ENCODE measurements at places on chromosomes 1 and 21.
A peak's percentile ranks its signal among the peaks of the same experiment; 100 is the strongest.

DNA sequence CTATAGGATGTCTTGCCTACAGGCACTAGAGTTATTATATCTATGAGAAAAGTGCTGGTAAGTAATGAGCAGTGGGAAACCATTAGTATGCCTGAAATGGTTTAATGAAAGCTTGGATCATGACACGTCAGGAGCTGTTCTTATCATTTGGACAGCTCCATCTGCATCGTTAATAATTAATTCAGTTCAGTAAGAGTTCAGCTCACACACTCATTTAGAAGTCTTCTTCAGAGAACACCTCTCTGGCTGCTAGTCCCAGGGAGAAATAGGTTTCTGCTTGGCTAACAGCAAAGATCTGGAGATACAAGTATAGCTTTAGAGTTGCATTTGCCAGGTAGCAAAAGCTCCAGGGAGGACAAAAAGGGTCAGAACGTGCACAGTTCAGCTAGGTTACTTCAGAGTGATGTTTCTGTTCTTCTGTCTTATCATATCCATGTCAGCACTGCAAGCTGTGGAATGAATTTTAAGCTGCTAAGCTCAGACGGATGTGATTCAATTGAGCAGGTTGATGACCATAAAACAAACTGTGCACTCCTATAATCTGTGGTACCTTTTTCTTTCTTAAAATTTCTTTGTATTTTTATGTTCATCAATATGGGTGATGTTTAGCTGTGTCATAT, 173.6 kb downstream of the ADGRL2 start:
- no peak for DNase-seq

GRCh38 chr1:87399701-87400100, 71.0 kb downstream of the LMO4 start:
- no peak for DNase-seq

GRCh38 chr1:30229557-30229956, 493.8 kb downstream of the MATN1 start:
- no peak for DNase-seq

DNA sequence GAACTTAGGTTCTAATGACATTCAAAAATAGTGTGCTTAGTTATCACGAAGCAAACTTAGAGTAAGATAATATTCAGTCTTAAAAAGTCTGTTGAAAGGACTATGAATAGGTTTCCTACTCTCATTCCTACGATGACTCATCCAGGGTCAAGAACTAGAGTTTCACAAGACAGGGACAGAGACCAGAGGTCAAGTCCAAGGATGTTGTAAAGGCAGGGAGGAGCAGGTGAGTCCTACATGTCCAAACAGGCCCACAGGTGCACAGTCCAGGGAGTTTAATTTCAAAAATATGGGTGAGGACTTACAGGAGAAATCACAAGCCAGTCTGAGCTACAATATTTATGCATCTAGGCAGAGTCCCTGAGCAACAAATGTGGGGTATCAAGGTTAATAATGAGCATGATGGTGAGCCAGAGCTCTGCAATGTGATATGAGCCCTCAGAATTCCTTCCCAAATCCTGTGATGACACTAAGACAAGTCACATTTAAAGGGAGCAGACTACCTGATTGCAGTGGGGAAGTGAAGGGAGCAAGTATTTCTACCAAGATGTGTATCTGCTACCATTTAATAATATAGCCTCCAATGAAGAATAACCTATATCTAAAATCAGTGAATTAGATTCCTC, 100.0 kb upstream of the NRIP1 start:
- DNase-seq: no peak

DNA sequence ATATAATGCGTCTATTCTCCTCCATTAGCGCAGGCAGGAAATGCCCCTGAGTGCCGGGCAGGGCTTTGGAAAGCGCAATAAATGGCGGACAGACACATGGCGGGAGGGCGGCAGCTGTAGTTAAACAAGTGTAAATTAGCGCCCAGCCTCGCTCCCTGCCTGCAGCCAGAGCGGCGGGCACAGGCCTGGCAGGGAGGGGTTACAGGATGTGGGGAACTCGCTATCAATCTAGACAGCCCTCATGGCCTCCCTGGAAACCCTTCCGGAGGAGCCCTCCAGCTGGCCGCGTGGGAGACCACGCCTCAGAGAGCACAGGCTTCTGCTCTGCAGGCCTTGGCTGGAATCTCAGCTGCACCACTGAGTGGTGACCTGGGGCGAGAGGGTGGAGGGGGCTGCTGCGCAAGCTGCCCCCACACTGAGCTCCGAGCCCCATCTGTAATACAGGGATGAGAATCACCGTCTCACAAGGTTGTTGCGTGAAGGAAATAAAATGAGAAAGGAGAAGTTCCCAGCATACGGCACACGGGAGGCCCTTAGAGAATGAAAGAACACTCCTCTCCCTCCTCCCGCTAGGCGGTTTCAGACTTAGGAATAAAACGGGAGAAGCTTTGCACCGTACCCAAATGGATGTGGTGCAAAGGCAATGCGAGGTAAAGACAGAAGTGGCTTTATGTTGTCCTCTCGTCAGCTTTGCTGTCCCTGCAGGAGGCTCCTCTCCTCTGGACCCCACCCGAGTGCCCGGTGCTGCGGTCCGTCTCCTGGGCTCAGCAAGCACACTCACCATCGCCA, 167.2 kb upstream of the POU3F1 start:
- no peak for DNase-seq

DNA sequence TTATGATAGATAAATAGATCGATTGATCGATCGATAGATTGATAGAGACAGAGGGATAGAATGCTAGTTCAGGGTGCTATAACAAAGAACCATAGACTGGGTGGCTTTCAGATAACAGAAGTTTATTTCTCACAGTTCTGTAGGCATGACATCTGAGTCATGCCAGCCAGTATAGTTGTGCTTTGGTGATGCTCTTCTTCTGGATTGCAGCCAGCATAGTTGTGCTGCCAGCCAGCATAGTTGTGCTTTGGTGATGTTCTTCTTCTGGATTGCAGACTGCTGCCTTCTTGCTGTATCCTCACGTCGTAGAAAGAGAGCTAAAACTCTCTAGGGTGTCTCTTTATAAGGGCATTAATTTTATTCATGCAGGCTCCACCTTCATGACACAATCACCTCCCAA, 860.8 kb downstream of the BRINP3 start:
- DNase-seq: peak; percentile 41

DNA sequence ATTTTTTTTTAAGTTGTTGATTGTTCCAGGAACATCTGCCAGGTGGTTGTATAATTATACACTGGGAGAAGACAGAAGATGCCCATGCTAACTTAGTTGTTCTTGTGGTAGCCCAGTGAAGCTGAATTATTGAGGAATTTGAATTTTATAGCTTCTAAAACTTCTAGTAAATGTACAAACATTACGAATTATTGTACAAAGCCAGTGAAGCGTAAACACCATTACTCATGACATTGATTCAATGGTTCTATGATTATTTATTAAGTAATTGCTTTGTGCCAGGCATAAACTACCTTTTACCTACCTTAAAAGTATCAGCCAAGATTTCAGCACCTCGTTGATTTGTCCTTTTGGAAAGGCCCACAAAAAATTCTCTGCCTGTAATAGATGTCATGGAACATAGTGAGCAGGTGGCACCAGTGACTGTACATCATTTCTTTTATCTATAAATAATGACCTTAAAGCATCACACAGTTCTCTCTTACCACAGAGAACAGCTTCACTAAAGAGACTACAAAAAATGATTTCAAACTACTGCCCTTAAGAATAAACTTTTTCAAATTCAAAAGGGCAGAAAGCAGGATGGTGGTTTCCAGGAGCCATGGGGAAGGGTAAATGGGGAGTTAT, 74.9 kb upstream of the BCL10 start:
- no peak for DNase-seq

- no peak for DNase-seq
Observed at GRCh38 chr1:150749720-150750311, 15.8 kb downstream of the CTSS start.

GRCh38 chr1:80582980-80583379, 1217.8 kb upstream of the ADGRL2 start:
- no peak for DNase-seq

- DNase-seq: no peak
Observed at GRCh38 chr1:67482733-67483482, 52.7 kb upstream of the SERBP1 start.

GRCh38 chr1:182841368-182841988, 2.3 kb downstream of the DHX9 start:
- no peak for DNase-seq

GRCh38 chr1:164433141-164433817, 125.7 kb upstream of the PBX1 start:
- no peak for DNase-seq

GRCh38 chr1:42999308-42999707, 40.6 kb upstream of the SLC2A1 start:
- no peak for DNase-seq

- DNase-seq: no peak
Observed at GRCh38 chr1:40303051-40303771, 13.9 kb downstream of the COL9A2 start.

DNA sequence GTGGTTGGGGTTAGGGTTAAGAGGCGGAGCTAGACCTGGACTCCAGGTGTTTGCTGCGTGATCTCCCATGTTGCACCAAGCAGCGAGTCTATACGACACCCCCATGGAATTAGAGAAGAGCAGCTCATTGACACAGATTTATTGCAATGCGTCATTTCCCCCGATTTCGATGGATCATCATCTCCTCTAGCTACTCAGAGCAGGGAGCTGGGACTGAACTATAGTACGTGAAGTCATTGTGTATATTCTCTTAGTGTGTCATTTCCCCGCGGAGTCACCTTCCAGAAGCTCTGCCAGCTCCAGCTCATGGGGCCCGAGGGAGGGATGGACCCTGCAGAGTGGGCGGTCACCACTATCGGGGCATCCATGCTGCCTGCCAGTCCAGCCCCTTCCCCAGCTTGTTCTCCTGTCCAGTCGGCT, 7.5 kb upstream of the C2CD2 start:
- peak; percentile 51 for DNase-seq

Measured in T1000 (cell line).